Esophagus muscularis mucosa (tissue), 4 donors: ENCODE measurements at places on chromosomes 1 and 21. TPM values are rescaled to one million over a fixed set of nuclear protein-coding genes. Genes with fewer than 3 reads are reported as not detected.

DNA sequence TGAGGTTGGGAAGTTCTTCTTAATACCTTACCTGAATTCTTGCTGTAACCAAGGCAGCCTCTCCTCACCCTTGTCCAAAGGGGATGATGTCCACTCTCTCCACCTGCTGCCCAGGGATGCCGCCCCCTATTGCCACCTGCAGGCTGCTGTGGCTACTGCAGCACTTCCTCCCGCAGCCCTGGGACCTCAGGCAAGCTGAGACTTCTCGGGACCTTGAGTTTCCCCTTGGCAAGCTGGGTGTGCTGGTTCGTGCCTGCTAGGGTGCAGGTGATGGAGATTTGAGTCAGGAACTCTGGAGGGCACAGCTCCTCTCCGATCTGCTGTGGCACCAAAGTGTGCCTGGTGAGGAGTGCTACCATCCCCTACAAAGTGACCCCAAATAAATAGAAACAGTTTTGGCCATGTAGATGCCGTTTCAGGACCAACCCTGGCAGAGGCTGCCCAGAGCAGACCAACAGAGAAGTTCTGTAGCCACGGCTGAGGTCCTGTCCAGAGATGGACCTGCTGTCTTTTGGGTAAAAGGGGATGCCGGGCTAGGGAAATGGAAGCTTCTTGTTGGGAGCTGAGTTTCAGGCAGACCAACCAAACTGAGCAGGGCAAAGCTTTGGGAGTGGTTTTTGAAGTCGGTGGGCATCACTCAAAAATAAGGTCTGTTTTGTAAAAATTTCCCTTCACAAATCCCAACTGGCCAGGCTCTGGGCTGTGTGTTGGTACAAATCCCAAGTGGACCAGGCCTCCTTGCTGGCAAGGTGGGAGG is 31.7 kb downstream of the RUNX3 start:
- no peak for DNase-seq

- no peak for DNase-seq
Observed at GRCh38 chr1:178101654-178102053, 7.8 kb downstream of the RASAL2 start.

GRCh38 chr1:149844101-149844500 is 55.3 kb upstream of the BOLA1 start:
- DNase-seq = no peak

DNA sequence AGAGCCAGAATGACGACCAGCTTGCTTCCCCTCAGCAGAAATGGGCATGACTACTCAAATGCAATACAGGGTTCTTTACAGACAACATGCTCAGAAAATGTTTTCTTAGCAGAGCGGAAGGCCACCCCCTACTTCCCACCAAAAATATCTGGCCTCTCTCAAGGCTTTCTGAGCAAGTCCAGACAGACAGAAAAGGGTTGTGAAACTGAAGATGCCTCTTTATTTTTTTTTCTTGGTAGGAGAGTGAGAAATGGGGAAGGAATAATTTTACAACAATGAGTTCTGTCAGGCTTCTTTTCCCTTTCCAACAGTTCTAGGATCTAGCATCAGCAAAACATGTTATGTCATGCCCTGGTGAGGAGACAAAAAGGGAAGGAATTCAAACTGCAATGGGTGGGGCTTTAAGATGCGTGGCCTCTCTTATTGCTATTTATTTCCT is 172.0 kb upstream of the CAMK1G start:
- DNase-seq = no peak

- DNase-seq = no peak
Observed at GRCh38 chr1:21335750-21336224, 45.5 kb upstream of the ECE1 start.

DNA sequence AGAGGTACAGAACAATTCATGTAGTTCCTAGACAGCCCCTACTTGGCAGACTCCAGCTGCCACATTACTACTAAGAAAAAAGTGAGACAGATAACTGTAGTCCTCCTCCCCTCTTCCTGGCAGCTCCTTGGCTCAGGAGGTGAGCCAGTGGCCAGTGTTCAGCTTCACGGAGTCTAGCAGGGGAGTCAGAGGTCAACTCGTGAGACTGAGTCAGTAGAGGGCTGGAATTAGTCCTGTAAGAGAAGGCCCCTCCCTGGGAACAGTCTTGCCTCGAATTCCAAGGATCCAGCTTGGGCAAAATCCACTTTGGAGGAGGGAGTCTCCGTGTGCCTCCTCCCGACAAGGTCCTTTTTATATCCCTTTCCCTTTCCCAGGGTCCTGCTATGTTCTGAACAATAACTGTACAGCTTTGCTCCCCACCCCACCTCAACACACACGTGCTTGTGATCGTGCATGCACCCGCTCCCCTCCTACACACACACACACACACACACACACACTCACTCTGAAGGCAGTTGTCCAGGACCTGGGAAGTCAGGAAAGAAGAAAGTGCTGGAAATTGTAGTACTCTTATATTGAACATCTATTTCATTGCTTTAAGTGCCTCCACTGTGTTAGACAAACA is 22.5 kb upstream of the SLC27A3 start:
- no peak for DNase-seq

GRCh38 chr21:43983390-43983789 is 28.7 kb upstream of the TRAPPC10 start:
- no peak for DNase-seq

The OR2G3 gene
- not detected for total RNA-seq

DNA sequence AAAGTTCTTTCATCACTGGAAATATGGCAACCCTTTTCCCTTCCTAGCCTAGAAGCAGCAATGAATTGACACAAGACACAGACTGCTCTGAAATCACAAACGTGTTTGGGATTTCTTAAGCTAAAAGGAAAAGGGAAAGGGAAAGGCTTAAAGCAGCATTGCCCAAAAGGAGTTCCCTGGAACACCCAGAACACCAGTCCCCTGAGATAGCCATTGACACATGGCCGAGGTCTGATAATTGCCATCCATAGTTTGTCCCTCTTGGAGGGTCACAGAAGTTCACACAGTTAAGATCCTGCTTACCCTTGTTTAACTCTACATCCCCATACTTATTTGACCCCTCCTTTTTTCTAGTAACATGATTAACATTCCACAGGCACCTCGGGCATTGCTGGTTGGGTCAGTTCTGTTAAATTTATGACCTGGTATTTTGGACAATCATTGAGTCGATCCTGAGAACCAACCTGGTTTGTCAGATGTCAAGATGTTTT is 72.9 kb downstream of the ZNF281 start:
- DNase-seq = no peak

The DRAXIN gene
- not detected for total RNA-seq

DNA sequence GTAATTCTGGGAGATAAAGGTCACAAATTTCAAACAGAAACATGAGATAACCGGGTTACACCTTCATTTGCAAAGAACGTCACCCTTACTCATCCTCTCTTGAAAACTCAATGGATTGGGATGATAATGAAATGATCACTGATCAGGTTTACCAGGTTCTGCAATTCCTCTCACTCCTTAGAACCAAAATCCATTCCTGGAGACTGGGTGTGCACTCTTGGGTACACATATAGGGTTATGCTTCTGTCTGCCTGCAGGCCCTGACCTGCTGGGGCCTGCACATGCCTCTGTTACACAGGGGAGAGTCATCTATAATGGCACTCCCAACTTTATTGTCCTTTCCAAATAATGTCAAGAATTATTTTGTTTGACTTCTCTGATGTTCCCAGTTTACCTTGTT is 8.3 kb downstream of the SUSD4 start:
- DNase-seq = no peak

DNA sequence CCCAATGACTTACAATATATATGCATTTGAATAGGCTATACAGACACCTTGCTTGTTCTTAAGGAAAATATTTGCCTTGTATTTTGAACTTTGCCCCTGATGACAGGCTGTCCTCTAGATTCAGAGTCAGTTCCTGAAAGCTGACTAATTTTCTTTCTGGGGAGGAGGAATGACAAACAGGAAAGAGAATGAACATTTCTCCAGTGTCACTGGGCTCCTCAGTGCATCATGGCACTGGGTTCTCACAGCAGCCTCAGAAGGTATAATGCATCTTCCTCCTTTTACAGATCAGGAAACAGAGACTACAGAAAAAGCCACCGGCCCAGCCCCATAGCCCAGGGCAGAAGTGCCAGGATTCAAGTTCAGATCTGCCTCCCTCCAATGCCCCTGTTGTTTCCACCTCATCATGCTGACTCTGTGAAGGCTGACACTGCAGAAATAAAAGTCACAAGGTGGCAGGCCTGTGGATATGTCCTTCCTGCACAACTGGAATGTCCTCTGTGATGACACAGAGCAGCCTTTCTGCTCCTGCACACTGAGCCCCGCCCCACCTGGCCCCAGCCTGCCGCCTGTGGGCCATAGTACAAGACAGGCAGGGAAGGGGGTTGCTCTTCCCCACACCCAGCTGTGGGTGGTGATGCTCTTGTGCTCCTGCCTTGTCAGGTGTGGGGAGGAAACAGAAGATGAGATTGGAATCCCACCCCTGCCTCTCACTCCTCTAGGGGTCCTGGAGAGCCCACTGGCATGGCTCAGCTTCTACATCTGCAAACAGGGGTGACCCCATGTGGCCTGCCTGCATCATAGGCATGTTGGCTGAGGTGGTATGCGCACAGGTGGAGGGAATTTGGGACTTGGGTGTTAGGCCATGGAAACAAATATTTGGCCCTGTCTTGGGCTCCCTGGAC is 6.4 kb downstream of the TTC22 start:
- no peak for DNase-seq

DNA sequence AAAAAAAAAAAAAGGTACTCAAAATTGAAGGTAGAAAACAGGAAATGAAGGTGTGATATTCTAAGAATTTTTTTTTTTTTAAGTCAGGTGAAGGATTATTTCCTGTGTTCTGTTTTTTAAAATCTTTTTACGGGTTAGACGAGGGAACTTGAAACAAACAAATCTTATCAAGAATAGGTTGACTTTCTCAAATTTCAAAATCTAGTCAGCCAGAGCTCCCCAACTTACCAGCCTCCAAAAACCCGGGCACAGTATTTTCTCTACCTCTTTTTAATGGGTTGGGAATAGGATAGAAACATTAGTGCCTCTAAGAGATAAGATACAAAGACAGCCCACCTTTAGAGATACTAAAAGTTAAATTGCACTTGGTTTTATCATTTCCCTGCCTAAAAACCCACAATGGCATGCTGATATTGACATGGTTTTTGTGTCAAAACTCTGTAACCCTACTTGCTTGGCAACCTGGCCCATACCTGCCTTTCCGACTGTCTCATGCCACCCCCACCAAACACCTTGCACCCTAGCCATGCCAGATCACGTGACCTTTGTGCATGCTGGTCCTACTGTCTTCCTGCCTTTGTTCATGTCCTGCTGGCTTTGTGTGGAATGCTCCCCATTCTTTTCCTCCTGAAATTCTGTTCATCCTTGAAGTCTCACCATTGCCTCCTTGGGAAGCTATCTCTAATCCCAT is 4.2 kb downstream of the RCAN3 start:
- DNase-seq = no peak

- no peak for DNase-seq
Observed at GRCh38 chr21:39581414-39581813, 31.3 kb upstream of the B3GALT5 start.
